Stimulated activated CD4-positive, alpha-beta T cell treated with anti-CD3 and anti-CD28 coated beads, Interleukin-12 subunit alpha, Interleukin-12 subunit beta, amount 100 ng/mL, for 4 hours (primary cell): ENCODE measurements at places on chromosomes 11 and 22.

GRCh38 chr22:28429711-28430110 lies 249.9 kb downstream of the TTC28 start:
- no peak for DNase-seq

DNA sequence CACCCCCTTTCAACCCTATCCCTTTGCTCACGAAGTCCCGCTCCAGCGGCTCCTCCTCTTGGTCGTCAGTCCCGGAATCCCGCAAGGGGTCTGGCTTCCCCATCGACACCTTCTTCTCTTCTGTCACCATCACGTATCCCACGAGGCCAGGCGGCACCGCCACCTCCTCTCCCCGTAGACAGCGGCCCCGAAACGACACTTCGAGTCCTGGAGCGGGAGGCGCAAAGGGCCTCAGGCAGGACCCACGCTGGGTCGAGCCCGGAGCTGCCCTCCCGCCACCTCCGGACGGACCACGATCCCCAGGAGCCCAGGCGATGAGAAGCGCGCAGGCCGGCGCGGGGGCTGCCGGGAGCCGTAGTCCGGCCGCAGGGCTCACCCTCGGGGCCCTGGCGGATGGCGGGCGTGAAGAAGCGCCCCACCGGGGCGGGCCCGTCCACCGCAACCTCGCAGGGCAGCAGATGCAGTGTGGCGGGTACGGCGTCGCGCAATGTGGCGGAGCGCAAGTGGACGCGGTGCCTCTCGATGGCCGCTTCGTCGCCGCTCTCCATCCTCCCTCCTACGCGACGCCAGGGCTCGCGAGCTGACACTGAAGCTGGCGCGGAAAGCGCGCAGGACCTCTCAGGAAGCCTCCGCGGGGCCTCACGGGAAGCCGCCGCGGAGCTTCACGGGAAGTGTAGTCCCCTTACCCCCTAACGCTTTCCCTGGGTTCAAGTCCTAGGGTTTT lies at the start of gene RNASEH2C:
Gene RNASEH2C (minus strand): TSS at position 588 of the 724 bp plus-strand sequence. CDS start 40 bp downstream, at position 548.
- peak; percentile 76 for DNase-seq

GRCh38 chr11:11535611-11536010 lies 86.2 kb downstream of the GALNT18 start:
- DNase-seq: no peak

GRCh38 chr11:12930850-12931249 lies 78.3 kb upstream of the RASSF10 start:
- no peak for DNase-seq

GRCh38 chr11:132126973-132127899 lies 756.8 kb downstream of the NTM start:
- DNase-seq: no peak

GRCh38 chr11:67691149-67691548 lies 16.7 kb upstream of the ALDH3B2 start:
- no peak for DNase-seq

DNA sequence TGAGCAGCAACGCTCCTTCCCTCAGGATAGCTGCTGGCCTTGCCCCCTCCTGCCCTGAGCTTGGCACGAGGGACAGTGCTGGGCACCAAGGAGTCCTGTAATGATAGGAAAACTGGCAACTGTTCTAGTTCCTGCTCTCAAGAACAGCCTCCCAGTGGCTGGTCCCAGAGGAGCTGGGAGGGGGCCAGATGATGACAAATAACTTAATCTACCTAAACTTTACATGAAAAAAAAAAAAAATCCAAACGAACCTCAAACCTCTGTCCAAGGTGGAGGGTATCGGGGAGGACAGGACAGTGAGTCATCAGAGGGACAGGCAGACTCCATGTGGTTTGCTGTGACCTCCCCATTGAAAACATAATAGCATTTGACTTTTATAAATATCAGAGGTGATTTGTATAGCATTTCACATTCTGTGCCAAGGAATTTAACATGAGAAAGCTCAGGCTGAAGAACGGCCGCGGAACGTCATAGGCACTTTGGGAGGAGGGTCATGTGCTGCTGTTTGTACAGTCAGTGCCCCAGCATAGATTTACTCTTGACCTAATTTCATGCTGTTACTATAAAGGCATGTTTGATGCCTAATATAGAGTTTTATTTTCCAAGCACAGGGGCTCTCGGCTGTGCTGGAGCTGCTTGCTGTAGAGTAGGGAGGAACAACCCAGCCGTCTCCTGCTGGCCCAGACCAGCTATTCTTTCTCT lies 98.2 kb upstream of the NNMT start:
- no peak for DNase-seq

- DNase-seq: no peak
Measured at GRCh38 chr22:20904008-20904979, 12.9 kb upstream of the CRKL start.

- DNase-seq: no peak
Measured at GRCh38 chr22:42639541-42640241, 710 bp downstream of the ATP5MGL start.

DNA sequence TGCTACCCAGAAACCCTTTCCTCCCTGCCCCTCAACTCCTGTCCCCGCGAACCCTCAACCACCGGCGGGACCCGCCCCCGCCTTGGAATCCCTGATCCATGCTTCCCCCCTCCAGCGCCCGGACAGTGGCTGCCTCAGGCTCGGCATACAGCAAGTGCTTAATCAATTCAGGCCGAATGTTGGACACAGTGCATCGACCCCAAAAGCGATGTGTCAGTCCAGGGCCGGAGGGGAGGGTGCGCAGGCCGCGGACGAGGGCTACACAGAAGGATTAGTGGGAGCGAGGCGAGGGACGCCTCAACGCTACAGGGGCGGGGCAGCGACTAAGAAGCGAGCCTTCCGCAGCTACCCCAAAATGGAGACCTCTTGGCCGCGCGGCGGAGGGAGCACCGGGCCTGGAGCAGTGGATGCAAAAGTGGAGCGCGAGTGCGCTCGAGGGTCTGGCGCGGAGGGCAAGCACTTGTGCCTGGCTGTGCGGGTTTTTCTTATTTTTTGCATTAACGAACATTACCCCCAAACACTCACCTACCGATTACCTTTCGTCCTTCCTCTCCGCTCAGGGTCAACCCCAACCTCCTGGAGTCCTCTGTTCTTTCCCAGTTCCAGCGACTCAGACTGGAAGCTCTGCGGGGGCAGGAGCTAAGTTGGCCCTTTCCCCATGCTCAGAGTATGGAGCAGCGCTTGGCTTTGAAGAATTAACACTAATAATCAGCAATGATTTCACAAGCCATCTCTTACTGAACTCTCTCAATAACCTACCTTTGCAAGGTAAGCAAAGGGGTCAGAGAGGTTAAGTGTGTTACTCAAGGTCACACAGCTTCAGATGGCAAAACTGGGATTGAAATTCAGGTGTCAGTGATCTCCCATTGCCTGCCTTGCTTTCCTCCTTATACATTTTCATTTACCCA lies 30.0 kb upstream of the WNT11 start:
- DNase-seq: peak; percentile 47

DNA sequence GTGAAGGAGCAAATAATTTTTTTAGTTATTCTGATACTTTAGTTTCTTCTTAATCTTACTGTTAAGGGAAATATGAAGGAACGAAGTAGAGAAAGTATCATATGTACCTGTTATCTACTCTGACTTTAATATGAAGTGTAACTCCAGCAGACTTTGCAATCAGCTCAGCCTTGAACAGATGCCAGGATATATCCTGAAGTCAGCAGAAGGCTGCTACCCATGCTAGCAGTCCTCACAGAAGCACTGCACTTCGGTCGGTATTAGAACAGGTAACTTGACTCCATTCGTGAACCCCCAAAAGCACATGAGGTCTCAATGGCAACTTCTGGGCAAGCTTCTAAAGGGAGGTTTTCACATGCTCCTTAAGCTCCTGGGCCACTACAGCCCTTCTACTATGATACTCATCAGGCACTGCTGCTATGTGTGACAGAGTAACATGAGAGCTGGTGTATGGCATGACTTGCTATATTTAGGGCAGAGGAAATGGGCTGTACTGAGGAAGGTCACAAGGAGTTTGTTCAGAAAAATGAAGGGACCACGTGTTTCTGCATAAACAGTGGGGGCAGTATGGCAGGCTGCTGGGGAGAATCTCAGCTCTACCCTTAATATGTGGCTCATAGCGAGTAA lies 344.1 kb downstream of the SOX6 start:
- DNase-seq: no peak

DNA sequence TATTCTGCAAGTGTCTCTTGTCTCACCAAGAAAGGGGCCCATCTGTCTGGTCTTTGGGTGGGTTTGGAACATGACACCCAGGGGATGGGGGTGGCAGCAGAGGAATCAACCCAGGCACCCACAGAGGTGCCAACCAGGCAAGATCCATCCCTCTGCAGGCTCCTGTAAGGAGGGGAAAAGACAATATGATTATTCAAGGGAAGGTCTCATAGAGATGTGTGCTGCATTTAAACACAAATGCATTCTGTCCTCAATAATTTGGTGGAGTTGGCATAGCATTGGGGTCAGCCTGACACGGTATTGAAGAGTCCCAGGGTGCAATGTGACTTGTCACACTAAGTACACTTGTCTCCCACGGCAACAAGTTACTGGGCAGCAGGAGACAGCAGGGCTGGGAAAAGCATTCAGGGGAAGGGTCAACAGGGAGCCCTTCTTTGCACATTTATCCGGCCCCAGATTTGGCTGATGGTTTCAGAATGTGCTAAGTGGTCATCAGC lies 33.1 kb upstream of the SPON1 start:
- DNase-seq: no peak

DNA sequence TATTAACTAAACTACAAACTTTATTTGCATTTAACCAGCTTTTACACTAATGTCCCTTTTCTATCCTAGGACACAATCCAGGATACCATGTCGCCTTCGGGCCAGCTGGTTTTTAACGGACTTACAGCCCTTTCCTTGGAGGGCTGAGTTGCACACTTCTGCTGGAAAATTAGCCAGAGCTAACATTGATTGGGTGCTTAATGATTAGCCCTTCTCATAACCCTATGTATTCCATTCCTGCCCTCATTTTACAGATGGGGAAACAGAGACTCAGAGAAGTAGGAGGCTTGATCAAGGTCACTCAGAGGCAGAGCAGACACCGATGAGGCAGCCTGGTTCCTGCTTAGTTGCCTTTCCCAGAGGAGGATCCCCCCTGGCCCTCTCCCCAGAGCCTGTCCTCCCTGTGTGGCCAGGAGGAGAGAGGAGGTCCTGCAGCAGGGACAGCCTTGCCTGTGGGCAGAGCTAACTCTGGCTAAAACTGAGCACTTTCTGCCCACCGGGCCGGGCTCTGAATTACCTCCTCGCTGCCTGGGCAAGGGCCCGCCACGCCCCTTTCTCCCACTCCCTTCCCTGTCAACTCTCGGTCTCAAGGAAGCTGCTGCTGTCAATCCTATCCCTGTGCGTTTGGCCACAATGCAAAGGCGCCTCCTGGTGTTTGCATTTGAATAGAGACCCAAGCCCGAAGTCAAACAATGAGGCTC lies 59.6 kb upstream of the PAX6 start:
- peak; percentile 3 for DNase-seq

- no peak for DNase-seq
Measured at GRCh38 chr22:37505565-37505964, 13.7 kb downstream of the CARD10 start.
